ENCODE measurements at places on chromosomes 7 and 10.
A peak's percentile ranks its signal among the peaks of the same experiment; 100 is the strongest.

- DNase-seq: no peak
- peaks cover 22% of the 10 kb centered on the region for H3K27me3 ChIP-seq
- no peak overlapping the region for H3K27ac ChIP-seq
- no peak overlapping the region for H3K4me3 ChIP-seq
Observed at GRCh38 chr10:131854579-131855335, 46.1 kb upstream of the PPP2R2D start.

DNA sequence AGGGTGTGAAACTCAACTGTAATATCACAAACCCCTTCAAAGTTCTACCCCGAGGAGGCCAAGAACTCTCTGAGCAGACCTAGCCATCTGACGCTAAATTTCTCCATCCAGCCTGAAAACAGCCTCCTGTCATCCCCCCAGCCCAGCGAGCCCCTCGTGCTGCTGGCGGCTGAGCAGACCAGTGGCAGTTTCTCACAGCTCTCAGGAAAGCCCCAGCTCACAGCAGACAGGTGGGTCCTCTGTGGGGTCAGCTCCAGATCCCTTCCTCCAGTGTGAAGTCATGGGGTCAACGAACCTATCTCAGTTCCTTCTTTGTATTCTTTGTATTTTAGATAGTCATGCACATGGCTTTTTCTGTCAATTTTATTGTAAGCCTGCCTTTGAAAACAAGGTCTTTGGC, 7.8 kb downstream of the GARIN1A start:
- no peak overlapping the region for H3K27ac ChIP-seq
- no peaks in the 10 kb centered on the region for H3K4me1 ChIP-seq
- H3K27me3 ChIP-seq: no peaks in the 10 kb centered on the region
- no peak overlapping the region for H3K4me3 ChIP-seq
- no peaks in the 10 kb centered on the region for H3K36me3 ChIP-seq

DNA sequence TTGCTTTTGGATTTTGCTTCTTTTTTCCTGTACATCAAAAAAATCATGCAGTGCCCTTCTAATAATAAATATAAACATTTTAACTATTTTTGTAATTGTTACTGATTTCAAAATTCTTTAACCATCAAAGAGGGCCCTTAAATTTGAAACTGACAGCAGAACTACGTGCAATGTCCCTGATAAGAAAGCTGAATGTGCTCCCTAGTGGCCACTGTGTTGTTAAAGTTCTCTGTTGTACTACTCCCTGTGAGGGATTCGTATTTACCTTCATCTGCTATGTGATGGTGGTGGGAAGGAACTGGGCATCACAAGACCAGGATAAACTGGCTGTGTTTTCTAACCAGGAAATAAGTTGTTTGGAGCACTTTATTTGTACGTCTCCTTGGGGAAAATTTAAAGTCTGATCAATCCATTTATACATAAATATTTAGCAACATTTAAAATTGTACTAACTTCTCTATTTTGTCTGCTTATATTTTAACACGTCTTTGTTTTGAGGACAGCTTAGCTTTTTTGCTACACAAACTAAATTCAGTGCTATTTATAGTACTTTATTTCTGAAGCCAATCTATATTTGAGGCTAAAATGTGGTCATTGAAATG, 322.4 kb downstream of the HGF start:
- H3K36me3 ChIP-seq: no peaks in the 10 kb centered on the region
- no peaks in the 10 kb centered on the region for H3K27me3 ChIP-seq
- no peak overlapping the region for H3K4me3 ChIP-seq
- H3K4me1 ChIP-seq: no peaks in the 10 kb centered on the region

DNA sequence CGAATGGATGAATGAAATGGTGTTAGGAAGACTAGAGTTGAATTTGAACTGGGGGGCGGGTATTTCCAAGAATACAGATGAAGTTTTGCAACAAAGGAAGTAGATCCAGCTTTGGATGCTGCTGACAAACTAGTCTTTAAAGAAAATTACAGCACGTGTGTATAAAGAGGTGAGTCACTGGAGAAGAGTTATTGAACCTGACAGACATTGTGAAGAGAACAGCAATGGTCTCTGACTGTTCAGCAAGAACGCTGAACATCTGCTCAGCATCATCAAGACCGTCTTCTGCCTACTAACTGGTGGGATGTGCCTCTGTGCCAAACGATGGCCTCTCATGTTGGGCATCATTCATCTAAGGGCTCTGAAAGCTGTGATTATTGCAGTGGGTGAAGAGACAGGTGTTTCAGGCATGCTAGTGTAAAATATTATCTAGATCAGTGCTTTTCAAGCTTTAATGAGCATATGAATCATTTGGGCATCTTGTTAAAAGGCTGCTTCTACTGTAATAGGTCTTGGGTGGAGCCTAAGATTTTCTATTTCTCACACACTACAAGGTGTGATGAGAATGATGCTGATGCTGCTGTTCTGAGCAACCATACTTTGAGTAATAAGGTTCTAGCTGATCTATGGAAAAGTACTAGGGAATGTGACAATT, 291.3 kb downstream of the PTEN start:
- H3K4me3 ChIP-seq: no peak overlapping the region
- H3K4me1 ChIP-seq: peaks cover 9% of the 10 kb centered on the region
- no peak for DNase-seq
- no peak overlapping the region for H3K27ac ChIP-seq
- H3K36me3 ChIP-seq: no peaks in the 10 kb centered on the region

DNA sequence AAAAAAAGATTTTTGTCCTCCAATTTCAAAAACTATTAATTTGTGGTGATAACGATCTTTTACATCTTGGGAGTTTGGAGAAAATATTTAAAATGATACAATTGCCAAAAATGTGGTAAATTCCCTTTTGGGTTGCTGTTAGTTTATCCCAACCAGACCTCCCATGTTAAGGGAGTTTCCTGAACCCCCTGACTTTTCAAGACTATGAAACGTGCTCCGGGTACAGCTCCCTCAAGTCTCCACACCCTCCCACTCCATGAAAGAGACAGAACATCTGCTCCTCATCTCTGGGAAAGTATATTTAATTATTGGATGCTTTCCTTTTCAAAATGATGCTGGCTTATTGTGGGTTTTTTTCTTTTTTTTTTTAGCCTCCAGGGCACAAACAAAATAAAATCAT, 534.6 kb upstream of the NRP1 start:
- DNase-seq: no peak
- no peaks in the 10 kb centered on the region for H3K4me1 ChIP-seq
- H3K27ac ChIP-seq: no peak overlapping the region
- no peaks in the 10 kb centered on the region for H3K27me3 ChIP-seq
- no peak overlapping the region for H3K4me3 ChIP-seq
- no peaks in the 10 kb centered on the region for H3K36me3 ChIP-seq

- DNase-seq: no peak
- H3K4me3 ChIP-seq: no peak overlapping the region
- H3K4me1 ChIP-seq: no peaks in the 10 kb centered on the region
- H3K27me3 ChIP-seq: no peaks in the 10 kb centered on the region
- H3K27ac ChIP-seq: no peak overlapping the region
Observed at GRCh38 chr7:135454060-135454459, 55.8 kb downstream of the CNOT4 start.

- H3K27me3 ChIP-seq: no peaks in the 10 kb centered on the region
- H3K27ac ChIP-seq: no peak overlapping the region
- H3K4me1 ChIP-seq: no peaks in the 10 kb centered on the region
- H3K4me3 ChIP-seq: no peak overlapping the region
- DNase-seq: no peak
Observed at GRCh38 chr7:99737726-99738125, 2.7 kb upstream of the CYP3A7 start.

- no peaks in the 10 kb centered on the region for H3K36me3 ChIP-seq
- DNase-seq: no peak
- no peak overlapping the region for H3K4me3 ChIP-seq
- H3K27me3 ChIP-seq: no peaks in the 10 kb centered on the region
- H3K27ac ChIP-seq: no peak overlapping the region
- H3K4me1 ChIP-seq: no peaks in the 10 kb centered on the region
Observed at GRCh38 chr10:115167751-115168150, 74.6 kb downstream of the ATRNL1 start.

GRCh38 chr10:10961072-10961471, 56.6 kb upstream of the CELF2 start:
- H3K27ac ChIP-seq: no peak overlapping the region
- H3K27me3 ChIP-seq: no peaks in the 10 kb centered on the region
- H3K36me3 ChIP-seq: no peaks in the 10 kb centered on the region
- H3K4me3 ChIP-seq: no peak overlapping the region
- no peak for DNase-seq

GRCh38 chr7:131690441-131690840, 134.0 kb upstream of the PODXL start:
- no peaks in the 10 kb centered on the region for H3K36me3 ChIP-seq
- H3K27ac ChIP-seq: no peak overlapping the region
- peaks cover 54% of the 10 kb centered on the region for H3K27me3 ChIP-seq
- no peak for DNase-seq
- H3K4me1 ChIP-seq: no peaks in the 10 kb centered on the region

DNA sequence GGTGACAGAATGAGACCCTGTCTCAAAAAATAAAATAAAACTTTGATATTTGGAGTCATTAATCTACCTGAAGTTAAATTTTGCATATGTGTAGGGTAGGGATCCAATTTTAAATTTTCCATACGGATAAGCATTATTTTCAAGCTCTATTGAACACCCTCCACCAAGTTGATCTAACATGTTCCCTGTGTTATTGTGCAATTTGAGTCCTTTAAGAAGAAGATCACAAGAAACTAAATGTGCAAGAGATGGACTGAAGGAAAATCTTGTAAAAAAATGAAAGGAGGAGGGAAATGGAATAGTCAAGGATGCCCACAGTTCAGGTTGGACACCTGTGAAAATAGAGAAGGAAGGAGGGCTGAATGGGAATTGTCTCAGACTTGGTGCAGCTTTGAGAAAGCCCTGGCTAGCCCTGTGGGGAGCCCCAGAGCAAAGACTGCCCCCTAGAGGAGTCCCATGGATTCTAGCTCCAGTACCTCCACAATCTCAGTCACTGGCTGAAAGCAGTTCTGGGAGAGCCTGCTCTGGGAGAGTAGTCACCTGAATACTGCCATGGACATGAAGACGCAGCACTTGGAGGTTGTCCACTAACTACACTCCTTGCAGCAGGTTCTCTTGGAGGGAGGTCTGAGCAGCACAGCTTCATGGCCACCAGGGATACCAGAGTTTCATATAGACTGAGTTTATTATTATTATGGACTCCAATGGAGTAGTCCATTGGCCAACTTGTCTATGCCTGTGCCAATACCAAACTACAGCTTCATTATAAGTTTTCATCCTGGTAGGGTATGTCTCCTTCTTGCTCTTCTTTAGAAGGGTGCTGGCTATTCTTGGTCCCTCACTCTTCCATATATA, 5.7 kb upstream of the TIAL1 start:
- H3K36me3 ChIP-seq: no peaks in the 10 kb centered on the region
- H3K27me3 ChIP-seq: no peaks in the 10 kb centered on the region
- no peak overlapping the region for H3K4me3 ChIP-seq
- DNase-seq: peak; percentile 33
- H3K27ac ChIP-seq: no peak overlapping the region
- peaks cover 7% of the 10 kb centered on the region for H3K4me1 ChIP-seq

DNA sequence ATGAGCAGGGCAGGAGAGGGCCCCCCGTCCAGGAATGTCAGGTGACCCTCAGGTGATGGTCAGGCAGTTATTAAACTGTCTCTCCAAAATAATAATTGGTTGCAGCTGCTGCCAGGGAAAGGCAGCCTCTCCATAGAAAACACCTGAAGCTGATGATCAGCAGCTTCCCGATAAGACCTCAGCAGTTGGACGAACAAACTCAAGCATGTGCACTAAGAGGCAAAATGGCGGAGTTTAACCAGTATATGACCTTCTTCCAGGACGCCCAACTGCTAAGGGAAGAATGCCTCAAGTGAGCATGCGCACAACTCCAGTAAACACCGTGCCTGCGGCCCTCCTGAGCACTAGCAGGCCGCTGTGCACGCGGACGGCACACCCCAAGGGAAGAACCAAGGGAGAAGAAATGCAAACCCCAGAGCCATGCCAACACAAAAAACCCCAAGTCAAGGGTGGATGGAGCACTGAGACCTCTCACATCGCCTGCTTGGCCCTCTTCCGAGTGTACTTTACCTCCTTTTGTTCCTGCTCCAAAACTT, 38.9 kb upstream of the ADARB2 start:
- no peak overlapping the region for H3K27ac ChIP-seq
- DNase-seq: no peak
- no peaks in the 10 kb centered on the region for H3K4me1 ChIP-seq

- no peak overlapping the region for H3K27ac ChIP-seq
- no peaks in the 10 kb centered on the region for H3K27me3 ChIP-seq
- no peaks in the 10 kb centered on the region for H3K4me1 ChIP-seq
- no peak for DNase-seq
- no peaks in the 10 kb centered on the region for H3K36me3 ChIP-seq
- no peak overlapping the region for H3K4me3 ChIP-seq
Observed at GRCh38 chr10:7649673-7650300, 17.0 kb downstream of the ITIH5 start.

GRCh38 chr7:148433521-148434180, 156.9 kb upstream of the C7orf33 start:
- no peaks in the 10 kb centered on the region for H3K4me1 ChIP-seq
- no peaks in the 10 kb centered on the region for H3K36me3 ChIP-seq
- H3K27ac ChIP-seq: no peak overlapping the region

DNA sequence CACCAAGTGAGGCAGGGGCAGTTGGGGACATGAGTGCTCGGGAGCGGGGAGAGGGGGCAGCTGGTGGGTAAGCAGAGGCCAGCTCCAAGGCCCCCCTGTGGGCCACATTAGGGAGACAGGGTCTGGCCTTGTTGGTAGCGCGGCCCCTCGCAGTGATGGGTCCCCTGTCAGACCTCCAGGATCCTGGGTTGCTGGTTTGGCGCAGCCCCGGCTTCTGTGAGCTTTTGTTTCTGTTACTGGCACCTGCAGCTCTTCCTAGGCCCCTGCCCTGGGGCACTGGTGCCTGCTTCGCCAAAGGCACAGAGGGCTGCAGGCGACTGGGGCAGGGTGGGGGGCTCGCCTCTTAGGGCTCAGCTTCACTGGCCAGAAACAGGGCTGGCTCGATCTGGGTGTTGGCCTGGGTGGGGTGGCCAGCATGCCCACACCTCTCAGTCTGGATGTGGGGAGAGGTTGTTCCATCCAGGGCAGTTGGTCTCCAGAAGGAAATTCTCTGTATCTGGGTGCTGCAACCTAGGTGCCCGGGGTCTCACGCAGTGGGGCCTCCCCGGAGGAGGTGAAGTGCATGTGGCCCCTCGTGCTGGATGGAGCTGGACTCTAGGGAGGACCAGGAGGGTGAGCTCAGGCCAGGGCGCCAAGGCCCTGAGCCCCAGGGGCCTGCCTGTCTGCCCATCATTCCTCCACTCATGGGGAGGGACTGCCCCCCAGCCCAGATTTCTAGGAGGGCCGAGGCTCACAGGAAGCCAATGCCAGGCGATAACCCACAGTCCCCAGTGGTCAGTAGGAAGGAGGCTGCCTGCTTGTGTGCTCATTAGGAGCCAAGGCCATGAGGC, 138.6 kb downstream of the LHPP start:
- DNase-seq: no peak
- no peaks in the 10 kb centered on the region for H3K4me1 ChIP-seq
- no peak overlapping the region for H3K27ac ChIP-seq
- no peaks in the 10 kb centered on the region for H3K27me3 ChIP-seq

DNA sequence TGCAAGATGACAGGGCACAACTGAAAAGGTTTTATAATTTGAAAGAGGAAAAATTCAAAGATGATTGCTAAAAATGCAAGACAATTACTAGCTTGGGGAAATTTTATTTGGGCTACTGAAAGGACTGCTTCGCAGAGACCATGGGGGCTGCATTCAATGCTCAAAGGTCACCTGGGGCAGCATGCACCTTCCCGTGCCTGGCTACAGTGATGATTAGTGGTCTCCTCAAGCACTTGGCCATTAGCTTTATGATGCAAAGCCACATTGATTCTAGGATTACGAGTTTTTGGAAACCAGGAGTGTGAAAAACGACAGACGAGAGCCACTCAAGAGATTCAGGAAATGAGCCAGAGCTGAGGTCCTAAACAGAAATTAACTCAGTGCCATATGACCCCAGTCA, 764.6 kb downstream of the PHTF2 start:
- H3K27ac ChIP-seq: no peak overlapping the region
- H3K4me3 ChIP-seq: no peak overlapping the region
- no peaks in the 10 kb centered on the region for H3K27me3 ChIP-seq
- no peaks in the 10 kb centered on the region for H3K36me3 ChIP-seq
- no peak for DNase-seq
